Stimulated activated CD8-positive, alpha-beta memory T cell treated with anti-CD3 and anti-CD28 coated beads, Interleukin-2, amount 100 ng/mL, for 48 hours (primary cell): ENCODE measurements at places on chromosomes 6 and 20.

DNA sequence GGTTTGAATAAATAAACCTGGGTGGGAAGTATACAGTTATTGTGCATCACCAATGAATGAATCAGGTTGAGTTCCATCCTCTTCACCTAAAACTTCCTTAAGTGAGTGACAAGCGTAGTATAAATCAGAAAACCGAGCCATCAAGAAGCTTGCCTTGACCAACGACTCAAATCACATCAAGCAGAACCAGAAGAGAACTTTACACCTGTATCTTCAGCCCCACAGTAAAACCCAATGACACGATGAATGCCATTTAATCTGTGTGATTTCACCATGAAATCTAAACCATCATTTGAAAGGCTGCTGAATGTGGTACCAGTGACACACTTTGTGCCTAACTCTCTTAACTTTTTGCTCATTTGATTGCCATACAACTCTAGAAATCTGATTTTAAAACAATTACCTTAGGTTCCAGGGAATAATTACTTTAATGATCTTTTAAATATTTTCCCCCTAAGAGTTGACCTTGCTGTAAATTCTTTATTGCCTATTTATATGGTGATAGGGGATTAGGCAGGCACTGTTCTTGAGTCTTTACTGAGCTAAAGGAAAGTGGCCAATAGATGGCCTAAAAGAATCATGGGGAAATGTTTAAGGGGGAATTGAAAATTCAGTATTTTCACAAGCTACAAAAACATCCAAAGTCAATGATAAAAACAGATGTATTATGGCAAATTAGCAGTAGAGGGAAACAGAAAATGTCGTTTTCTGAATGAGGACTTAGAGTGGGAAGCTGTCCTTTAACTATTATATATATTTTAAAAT lies 152.0 kb upstream of the EYA4 start:
- DNase-seq, result no peak

- no peak for DNase-seq
Measured at GRCh38 chr6:138726066-138726756, 47.4 kb upstream of the CCDC28A start.

- no peak for DNase-seq
Measured at GRCh38 chr6:131029626-131030297, 33.3 kb downstream of the EPB41L2 start.

GRCh38 chr6:81031416-81031815 lies 721.1 kb downstream of the TENT5A start:
- DNase-seq, result no peak

DNA sequence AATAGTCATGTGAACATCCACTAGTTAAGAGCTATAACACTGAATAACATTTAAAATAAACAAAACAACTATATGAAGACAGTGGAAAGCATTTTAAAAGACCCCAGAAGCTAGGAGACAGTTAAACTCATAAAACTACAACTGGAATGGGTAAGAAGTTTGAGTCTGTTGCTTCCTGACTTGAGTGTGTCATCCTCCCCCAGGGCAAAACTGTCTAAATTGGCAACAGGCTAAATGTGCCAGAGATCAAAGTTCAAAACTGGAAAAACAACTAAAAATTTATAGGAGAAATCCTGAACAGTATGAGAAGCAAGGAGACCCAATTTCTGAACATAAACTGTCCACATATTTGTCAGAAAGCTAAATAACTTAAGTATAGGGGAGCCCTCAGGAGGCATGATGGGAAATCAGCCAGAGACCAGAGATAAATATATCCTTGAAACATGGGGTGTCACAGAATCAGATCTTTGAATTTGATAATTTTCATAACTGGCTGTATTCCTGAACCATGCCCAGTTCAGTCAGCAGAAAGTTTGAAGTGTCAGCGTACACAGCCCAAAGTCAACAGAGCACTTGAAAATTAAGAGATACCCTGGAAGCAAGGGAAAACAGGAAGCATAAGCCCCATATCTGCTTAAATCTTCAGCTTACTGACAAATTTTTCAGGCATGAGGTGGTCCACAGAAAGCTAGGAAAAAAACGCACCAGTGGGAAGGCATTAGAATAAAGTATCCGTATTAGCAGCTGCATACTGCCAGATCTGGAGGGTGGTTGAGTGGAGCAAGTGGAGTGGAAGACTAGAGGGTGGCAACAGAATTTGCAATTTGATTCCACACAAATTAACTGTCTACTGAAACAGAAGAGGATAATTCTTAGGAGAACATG lies 516.1 kb upstream of the MAN1A1 start:
- DNase-seq, result no peak

- no peak for DNase-seq
Measured at GRCh38 chr6:35698858-35699257, 10.1 kb upstream of the FKBP5 start.
